ENCODE measurements at places on chromosomes 3 and 15.

GRCh38 chr3:3851621-3852323, 52.5 kb downstream of the LRRN1 start:
- DNase-seq, result no peak

DNA sequence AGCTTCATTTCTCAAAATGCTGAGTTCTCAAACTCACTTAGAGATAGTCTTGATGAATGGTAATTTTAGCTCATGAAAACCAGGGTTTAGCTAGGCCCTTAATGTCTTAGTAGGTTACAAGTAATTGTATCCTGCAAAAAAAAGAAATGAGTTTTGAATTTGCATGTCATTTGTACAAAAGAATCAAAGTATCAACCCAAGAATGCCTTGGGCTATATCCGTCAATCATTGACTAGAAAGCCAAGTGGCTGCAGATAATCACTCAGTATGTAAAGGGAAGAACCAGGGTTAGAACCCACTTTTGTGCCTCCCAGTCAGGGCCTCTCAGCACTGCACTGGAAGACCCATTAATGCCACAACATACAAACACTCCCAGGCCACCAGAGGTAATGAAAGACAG, 427.6 kb upstream of the MDFIC2 start:
- no peak for DNase-seq

- no peak for DNase-seq
Measured at GRCh38 chr3:86739244-86739643, 251.7 kb downstream of the VGLL3 start.

- no peak for DNase-seq
Measured at GRCh38 chr3:106593381-106593780, 724.6 kb upstream of the CBLB start.

DNA sequence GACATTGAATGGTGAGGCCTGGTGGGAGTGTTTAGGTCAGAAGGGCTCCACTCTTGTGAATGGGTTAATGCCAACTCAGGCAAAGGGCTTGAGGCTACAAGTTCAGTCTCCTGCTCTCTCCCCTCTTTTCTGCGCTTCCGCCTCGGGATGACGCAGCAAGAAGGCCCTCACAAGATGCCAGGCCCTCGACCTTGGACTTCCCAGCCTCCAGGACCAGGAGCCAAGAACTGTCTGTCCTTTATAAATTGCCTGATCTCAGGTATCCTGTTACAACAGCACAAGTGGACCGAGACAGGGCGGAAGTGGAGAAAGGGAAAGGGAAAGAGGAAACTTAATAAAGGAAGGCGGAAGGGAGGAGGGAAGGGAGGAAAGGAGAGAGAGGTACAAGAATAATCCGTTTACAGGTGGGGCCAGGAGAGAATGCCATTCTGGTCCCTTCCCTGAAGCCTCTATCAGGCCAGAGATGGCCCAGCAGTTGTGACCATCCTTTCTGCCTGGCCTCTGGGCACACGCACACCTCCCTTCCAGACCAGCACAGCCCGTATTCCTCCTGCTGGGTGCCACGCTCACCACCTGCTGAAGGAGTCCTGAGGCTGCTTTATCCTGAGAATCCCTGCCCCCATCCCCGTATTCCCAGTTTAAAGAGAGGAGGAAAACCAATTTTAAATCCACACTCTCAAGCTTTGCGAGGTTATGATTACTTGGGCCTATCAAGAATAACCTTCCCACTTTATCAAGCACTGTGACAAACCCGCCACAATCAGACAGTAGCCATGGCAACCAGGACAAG, 64.2 kb downstream of the OXNAD1 start:
- DNase-seq, result no peak

GRCh38 chr3:31432897-31433678, 99.6 kb upstream of the STT3B start:
- DNase-seq, result no peak

GRCh38 chr3:56762718-56763117, 39.0 kb downstream of the ARHGEF3 start:
- DNase-seq, result no peak

DNA sequence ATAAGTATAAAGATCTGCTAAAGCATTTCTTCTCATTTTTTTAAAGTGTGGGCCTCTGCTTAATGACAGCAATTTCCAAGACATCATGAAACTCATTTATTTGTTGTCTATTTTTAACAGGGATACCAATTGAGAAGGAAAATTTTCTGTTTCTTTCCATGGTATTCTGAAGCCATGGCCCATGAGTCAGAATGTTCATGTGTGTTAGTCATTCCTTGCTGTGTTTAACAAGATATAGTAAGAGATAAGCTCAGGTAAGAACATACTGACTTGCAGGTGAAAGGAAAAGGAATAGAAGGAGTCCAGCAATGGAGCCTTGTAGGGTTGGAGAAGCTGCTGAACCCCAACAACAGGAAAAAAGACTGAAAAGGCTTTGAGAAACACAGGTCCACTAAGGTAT, 17.0 kb upstream of the ARID3B start:
- DNase-seq, result no peak

GRCh38 chr15:33059184-33059583, 135.3 kb downstream of the FMN1 start:
- no peak for DNase-seq

DNA sequence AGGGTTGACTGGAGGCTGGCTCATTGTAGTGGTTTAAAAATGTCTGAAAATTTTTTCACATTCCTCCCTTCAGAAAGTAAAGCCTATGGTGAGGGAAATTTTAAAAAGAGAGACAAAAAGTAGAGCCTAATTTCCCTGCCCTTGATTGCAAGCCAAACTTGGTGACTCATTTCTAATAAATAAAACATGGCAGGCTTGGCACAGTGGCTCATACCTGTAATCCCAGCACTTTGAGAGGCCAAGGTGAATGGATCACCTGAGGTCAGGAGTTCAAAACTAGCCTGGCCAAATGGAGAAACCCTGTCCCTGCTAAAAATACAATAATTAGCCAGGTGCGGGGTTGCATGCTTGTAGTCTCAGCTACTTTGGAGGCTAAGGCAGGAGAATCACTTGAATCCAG, 18.9 kb upstream of the ARRDC4 start:
- DNase-seq, result no peak

DNA sequence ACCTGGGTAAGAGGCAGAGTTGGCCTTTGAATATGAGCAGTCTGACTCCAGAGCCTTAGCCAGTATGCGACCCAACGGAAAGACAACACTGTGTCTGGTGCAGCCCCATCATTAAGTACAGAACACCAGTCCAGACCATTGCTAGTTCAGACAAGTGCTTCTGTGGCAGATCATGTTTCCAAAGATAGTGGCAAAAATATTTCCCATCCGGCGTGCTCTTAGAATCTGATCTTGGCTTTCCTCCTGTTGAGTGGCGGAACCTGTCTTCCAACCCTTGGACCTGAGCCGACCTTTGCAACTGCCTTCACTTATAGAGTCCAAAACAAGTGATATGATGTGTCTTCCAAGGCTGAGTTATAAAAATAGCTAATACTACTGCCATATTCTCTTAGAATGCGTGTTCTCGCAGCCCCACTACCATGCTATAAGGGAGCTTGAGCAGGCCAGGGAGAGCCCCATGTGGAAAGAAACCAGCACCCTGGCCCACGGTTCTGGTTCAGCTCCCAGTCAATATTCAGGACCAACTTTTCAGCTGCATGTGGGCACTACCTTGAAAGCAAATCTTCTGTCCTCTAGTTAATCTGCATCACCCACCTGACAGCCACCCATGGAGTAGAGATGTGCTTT, 322.4 kb upstream of the SLCO3A1 start:
- DNase-seq, result no peak

Measured in central memory CD8-positive, alpha-beta T cell (primary cell).